GM10248 (cell line): ENCODE measurements at places on chromosomes 4 and X.

- no peak for DNase-seq
Measured at GRCh38 chr4:99968330-99968729, 18.3 kb upstream of the H2AZ1 start.

DNA sequence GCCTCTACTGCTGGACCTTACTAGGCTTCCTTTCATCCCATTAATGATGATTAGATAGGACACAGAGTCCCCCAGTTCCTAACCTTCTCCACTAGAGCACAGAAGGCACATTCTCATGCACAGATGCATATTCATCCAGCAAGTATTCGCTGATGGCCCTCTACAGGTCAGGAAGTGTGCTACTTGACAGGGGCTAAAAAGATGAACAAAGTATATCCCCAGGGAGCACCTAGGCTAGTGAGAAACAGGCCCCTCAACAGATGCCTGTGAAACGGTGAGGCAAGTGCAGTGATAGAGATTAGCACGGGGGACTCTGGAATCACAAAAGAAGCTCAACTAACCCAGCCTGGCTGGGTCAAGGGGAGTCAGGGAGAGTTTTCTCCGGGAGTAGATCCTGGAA is 95.8 kb downstream of the MGST2 start:
- no peak for DNase-seq

- no peak for DNase-seq
Measured at GRCh38 chr4:91222014-91222413, 1081.8 kb upstream of the GRID2 start.

DNA sequence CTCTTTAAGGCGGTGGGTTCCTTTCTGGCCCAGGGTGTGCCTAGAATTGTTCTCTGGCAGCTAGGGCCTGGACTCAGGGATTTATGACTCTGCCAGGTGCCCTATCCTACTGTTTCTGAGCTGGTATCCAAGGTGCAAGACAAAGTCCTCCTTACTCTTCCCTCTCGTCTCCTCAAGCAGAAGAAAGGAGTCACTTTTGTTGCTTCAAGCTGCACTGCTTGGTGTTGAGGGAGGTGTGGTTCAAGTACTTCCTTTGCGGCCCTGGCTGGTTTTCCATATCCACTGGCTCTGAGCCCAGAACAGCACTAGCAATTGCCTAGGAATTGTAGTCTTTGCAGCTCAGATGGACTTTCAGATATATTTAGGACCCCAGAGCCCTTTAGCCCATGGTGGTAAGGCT is 39.3 kb downstream of the RTL3 start:
- DNase-seq: no peak

DNA sequence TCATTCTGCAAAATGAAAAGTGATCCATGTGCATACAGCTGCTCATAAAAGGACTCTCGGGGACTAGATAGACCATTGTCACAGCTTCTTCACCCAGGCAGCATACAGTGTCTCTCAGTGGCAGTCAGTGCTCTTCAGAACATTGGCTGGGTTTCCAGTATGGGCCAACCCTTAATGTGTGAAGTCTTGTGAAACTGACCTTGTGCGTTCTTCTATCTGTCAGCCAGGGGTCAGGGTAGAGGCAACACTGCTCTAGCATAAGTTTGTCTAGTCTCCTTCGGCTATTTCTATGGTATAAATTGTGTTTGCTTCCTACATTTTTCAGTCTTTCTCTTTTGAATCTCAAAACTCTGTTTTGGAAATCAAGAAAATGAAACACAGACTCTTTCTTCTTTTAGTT is 37.0 kb upstream of the SMIM31 start:
- no peak for DNase-seq

DNA sequence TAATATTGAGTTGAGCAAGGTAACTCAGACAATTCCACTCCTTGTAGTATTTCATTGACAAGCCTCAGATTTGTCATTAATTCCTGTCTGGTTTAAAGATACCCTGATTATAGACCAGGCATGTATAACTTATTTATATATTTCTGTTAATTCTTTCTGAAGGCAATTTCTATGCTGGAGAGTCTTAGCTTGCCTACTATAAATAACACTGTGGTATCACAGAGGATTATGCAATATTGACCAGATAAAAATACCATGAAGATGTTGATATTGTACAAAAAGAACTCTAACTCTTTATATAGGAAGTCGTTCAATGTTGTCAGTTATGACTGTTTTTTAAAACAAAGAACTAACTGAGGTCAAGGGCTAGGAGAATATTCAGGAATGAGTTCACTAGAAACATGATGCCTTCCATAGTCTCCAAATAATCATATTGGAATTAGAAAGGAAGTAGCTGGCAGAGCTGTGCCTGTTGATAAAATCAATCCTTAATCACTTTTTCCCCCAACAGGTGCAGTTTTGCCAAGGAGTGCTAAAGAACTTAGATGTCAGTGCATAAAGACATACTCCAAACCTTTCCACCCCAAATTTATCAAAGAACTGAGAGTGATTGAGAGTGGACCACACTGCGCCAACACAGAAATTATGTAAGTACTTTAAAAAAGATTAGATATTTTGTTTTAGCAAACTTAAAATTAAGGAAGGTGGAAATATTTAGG is 821 bp downstream of the CXCL8 start:
- DNase-seq: no peak

DNA sequence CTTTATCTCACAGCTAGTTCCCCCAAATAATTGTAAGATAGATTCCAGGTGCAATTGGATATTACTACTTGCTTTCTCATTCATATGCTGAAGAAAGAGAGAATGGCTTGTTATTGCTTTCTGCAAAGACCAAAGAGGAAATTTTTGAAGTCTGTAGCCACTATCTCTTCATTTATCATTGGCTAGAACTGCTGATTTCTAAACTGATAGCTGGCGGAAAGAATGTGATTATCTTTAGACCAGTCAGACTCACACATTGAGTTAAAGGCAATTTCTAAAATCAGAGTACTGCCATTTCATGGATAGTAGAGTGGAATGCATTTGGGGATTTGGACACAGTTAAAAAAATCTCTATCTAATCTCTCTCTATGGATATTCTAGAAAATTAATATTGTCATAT is 12.4 kb upstream of the TMPRSS11E start:
- DNase-seq: no peak
